Stimulated activated CD8-positive, alpha-beta memory T cell treated with anti-CD3 and anti-CD28 coated beads, Interleukin-15, amount 100 ng/mL, for 24 hours (primary cell): ENCODE measurements at places on chromosomes 13 and 19.
A peak's percentile ranks its signal among the peaks of the same experiment; 100 is the strongest.

GRCh38 chr13:108033800-108034707 is 181.3 kb downstream of the LIG4 start:
- DNase-seq = no peak

- DNase-seq = no peak
These were observed 237.0 kb downstream of the LACC1 start for GRCh38 chr13:44116562-44117332.

- no peak for DNase-seq
These were observed 104.7 kb downstream of the DCLK1 start for GRCh38 chr13:36026531-36026930.

- no peak for DNase-seq
These were observed 4.9 kb upstream of the LYPD3 start for GRCh38 chr19:43470288-43470687.

DNA sequence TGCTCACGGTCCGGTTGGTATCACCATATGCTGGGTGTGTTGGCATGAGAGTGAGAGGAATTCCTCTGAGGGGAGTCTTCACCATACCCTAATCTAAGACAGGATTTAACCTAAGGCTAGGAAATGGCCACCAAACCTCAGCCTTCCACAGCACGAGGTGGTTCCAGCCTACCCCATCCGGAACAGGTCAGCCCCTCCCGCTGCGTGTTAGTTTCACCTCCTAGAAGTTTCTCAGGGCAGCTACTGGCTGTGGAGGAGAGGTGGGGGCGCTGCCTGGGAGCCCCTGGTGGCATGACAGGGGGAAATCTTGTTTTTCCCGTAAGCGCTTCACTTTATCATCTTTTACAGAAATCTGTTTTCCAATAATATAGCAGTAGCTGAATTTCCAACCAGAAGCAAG is 55.1 kb downstream of the RGCC start:
- DNase-seq = no peak

- DNase-seq = no peak
These were observed 40.0 kb upstream of the POU2F2 start for GRCh38 chr19:42172261-42172660.

DNA sequence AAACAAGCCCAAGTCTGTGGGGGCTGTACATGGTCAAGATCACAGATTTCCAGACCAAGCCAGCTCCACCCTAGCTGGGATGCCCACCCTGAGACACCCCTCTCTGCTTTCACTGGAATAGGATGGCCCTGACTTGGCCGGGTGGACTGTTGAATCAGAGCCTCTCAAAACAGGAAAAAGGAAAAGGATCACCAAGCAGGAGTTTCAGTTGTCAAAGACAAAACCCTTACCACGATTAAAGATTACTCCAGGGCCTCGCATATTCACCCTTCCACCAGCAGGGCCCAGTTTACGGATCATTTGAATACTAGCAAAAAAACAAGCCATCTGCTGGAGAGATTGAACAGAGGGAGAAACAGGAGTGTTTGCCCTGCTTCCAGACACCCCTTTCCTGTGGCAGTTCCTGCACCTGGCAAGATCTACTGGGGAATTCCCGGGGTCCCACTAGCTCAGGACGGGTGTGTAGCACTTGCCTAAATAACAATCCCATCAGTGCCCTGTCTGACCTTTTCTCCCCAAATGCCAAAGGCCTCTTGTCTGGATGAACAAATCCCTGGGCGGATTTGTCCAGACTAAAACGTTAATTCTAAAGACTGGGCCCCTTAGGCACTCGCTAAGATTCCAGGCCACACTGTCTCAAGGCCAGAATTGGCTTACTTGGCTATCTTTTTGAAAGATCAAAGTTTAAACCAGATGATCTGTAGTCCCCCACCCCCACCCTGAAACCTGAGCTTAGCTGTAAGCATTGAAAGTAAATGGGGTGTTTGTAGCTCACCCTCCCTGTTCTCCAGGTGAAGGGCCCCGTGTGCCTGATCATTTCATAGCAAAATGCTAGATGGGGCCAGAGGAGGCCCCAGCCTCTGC is 38.4 kb downstream of the ACTN4 start:
- DNase-seq = no peak

- DNase-seq = no peak
These were observed 47.5 kb upstream of the LSM14A start for GRCh38 chr19:34124828-34125227.

GRCh38 chr13:61202042-61202441 is 213.6 kb downstream of the PCDH20 start:
- no peak for DNase-seq

- no peak for DNase-seq
These were observed 22.4 kb downstream of the ZNF71 start for GRCh38 chr19:56617531-56617930.

DNA sequence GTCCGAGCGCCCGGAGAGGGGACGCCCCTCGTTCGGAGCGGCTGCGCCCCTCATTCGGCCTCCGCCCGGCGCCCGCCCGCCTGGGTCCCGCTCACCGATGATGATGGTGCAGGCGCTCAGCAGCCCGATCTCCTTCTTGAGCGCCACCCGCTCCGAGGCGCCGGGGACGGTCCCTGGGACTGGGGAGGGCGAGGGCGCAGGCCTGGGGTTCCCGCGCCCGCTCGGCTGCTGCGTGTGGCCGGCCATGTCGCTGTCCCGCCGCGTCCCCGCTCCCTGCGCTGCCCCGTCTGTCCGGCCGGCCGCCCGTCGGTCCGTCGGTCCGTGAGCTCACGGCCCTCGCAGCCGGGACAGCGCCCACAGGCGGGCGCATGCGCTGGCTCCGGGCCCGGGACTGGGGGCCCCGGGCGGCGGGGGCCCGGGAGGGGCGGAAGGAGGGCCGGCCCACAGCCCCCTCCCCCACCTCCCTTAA is at the start of gene SLC7A10:
TSS of gene SLC7A10 (minus strand) at position 393 of the 469 bp plus-strand sequence. CDS start at position 246, 147 bp downstream.
- no peak for DNase-seq

- no peak for DNase-seq
These were observed 2.5 kb downstream of the ITM2B start for GRCh38 chr13:48235341-48236135.

DNA sequence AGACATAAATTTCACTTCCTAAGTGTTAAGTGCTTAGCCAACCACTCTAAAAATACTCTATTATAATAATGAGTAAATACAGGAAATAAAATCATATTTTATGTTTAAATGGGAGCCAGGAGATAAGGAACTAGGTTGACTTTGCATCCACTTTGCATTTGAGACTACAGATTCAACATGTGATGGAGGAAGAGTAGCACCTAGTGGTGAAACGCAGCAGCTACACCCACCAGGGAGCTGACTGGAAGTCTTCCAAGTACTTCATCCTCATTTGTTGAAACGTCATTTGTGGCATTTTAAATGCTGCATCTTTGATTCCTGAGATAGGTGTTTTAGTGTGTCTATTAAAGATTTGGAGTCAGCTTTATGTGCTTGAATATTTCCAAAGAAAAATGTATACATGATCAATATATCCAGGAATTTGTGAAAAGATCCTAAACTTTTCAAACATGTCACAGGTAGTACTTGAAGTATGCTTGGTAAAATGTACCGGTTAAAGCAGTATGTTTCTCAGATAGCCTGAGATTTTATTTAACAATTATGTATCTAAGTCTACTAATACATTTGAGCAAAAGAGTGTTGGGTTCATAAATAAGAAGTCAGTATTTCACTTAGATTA is 17.4 kb upstream of the KCTD12 start:
- DNase-seq = no peak

DNA sequence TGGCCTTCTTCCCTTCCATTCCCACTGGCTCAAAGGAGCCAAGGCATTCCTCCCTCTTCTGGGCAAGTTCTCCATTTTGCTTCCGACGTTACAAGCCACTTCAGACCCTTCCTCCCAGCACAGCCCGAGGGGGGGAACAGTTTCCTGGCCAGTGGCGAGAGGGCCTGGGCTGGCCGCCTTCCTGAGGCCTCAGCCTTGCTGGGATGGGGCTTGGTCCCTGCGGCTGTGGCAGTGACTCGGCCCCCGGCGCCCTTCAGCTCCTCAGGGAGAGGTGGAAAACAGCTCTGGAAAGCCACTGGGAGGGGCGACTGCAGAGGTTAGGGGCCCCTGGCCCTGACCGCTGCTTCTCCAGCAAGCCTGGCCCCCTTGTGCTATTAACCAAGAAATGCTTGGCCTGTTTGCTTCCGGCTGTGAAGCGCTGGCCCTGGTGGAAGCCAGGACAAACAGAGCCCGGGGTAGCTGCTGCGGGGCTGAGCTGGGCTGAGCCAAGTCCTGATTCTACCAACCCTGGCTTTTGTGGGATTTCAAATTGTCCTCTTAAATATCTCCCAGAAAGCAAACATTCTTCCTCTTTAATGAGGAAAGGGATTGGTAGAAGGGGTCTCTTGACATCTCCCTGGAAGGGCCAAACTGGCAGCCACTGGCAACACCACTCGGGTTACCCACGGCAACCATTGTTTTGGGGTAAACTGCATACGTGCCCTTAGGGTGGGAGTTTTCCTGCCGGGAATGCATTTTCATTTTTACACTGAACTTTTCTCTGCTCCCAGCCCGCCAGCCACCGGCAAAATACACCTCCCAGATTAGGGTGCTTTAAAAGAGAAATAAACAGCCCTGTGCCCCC is 38.7 kb downstream of the C13orf46 start:
- DNase-seq = no peak

- no peak for DNase-seq
These were observed 81.0 kb downstream of the CCNA1 start for GRCh38 chr13:36513266-36513665.

DNA sequence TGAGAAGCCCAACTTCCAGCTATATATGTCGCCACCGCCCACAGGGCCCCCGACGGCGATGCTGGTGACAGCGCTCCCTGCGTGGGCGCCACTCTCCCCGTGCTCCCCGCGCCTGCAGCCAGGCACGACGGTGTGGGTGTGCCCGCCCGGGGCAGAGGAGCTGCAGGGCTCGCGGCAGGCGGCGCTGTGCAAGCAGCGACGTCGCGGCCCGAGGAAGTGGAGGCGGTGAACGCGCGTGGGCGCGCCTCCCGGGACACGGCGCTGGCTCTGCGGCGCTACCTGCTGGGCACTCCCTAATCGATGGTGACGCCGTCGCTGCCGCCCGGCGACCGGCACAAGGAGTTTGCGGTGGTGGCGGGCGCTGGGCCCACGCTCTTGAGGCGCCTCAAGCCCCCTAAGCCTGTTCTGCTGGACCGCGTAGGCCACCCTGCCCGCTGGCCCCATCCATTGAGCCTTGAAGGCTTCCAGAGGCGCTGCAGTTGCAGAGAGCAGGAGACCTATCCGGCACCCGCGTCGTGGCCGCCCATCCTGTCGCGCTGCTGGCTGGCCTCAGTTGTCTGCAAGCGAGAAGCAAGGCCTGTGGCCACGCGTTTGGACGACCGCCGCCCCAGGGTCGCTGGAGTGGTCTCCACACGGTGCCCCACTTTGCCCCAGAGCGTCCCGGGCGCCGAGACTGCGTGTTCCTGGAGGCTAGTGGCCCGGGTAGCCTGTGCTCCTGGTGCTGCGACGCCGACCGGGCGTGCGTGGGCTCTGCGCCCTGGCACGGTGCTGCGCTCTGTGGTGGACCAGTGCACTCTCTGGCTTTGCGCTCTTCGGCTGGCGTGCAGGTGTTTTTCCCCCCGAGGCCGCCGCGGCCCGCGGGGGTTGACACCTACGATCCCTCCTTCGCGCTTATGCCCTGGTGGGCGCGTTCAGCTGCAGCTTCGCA is 23.1 kb downstream of the LRFN3 start:
- DNase-seq = peak; percentile 38

DNA sequence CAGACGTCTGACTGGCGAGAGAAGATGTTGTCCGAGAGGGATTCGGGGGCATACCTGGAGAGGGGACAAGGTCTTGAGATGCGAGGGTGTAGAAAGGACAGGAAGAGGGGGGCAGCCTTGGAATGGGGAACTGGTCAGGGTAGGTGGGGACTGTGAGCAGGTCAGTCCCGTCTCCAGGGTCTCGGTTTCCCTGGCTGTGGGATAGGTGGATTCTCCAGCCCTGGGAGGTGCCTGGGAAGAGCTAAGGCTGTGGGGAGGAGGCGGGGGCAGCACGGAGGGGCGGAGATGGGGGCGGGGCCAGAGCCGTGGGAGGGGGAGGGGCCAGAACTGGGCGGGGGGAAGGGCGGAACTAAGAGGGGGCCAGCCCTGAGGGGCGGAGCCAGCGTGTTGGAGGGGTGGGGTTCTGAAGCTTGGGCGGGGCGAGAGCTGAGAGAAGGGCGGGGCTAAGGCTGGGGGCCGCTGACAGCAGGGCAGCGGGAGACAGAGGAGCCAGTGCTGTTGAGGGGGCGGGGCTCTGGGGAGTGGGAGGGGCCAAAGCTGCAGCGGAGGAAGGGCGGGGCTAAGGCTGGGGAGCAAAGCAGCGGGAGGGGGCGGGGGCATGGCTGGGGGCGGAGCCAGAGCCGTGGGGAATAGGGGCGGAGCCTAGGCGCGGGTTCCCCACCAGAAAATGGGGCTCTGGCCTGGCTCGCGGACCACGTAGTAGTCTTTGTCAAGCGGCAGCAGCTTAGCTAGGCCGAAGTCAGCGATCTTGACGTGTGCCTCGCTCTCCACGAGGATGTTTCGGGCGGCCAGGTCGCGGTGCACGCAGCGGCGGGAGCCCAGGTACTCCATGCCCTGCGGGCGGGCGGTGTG is 9.5 kb upstream of the INSL3 start:
- peak; percentile 24 for DNase-seq

GRCh38 chr13:110748271-110748670 is 34.8 kb downstream of the ING1 start:
- DNase-seq = no peak

- DNase-seq = no peak
These were observed 25.1 kb upstream of the CACTIN start for GRCh38 chr19:3651684-3652083.

- DNase-seq = peak; percentile 56
These were observed 643 bp downstream of the SLC7A1 start for GRCh38 chr13:29594710-29595379.

- DNase-seq = no peak
These were observed 4.1 kb upstream of the CNOT3 start for GRCh38 chr19:54133312-54133956.

GRCh38 chr19:23792784-23793183 is 34.1 kb upstream of the ZNF681 start:
- DNase-seq = no peak

- DNase-seq = no peak
These were observed 270.9 kb upstream of the NBEA start for GRCh38 chr13:34671137-34671536.

GRCh38 chr19:17202249-17202648 is 12.9 kb upstream of the USE1 start:
- no peak for DNase-seq

GRCh38 chr13:30529085-30529834 is 63.5 kb upstream of the HMGB1 start:
- no peak for DNase-seq

DNA sequence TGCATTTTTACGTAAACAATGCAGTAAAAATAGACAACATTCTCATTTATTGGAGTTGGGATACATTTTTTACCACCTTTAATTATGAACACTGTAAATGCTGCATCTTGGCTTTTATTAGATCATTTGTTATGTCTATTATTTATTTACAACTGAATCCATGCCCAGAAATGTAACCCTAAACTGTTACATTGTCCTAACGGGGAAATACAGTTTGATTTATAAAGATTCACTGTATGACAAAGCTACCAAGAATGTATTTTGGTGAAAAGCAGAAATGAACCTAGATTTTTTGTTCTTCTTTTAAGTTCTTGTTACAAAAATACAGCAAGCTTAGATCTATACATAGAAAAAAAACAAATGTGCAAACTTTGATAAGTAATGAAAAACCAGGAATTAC is 1.1 kb downstream of the METTL21C start:
- DNase-seq = no peak

- no peak for DNase-seq
These were observed 8.9 kb upstream of the CYP4F3 start for GRCh38 chr19:15631817-15632216.

- no peak for DNase-seq
These were observed 86.9 kb upstream of the SPATA13 start for GRCh38 chr13:24073657-24074056.
